Stimulated activated CD4-positive, alpha-beta T cell treated with anti-CD3 and anti-CD28 coated beads, Interleukin-15, amount 100 ng/mL, for 48 hours (primary cell): ENCODE measurements at places on chromosomes 4 and X.
A peak's percentile ranks its signal among the peaks of the same experiment; 100 is the strongest.

- peak; percentile 28 for DNase-seq
Measured at GRCh38 chrX:74382613-74383012, 38.7 kb upstream of the SLC16A2 start.

DNA sequence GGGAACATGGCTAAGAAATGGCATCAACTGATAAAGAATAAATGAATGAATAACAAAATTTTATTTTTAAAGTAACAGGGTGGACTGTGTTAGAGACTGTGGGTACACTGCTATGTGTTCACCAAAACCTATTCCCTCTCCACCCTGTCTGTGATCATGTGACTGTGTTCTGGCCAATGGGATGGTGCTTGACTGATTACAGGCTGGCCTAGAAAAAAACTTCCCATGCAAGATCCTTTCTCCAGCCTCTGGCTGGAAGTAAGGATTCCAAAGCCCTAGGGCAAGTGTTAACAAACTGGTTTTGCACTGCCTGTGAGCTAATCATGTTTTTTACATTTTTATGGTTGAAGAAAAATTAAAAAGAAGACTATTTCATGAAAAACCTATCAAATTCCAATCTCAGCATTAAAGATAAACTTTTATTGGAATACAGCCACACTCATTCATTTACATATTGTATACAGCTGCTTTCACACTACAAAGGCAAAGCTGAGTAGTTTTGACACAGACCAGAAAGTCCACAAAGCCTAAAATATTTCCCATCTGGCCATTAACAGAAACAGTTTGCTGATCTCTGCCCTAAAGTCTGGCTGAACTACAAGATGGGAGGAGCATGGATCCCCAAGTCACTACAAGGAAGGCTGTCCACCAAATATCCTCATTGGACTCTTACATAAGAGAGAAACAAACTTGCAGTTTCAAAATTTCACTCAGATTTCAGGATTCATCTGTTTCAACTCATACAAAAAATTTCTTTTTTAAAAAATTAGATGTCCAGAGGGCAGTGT lies 133.2 kb downstream of the ARHGAP6 start:
- DNase-seq, result no peak

- DNase-seq, result no peak
Measured at GRCh38 chr4:41748074-41748570, 403 bp downstream of the PHOX2B start.

DNA sequence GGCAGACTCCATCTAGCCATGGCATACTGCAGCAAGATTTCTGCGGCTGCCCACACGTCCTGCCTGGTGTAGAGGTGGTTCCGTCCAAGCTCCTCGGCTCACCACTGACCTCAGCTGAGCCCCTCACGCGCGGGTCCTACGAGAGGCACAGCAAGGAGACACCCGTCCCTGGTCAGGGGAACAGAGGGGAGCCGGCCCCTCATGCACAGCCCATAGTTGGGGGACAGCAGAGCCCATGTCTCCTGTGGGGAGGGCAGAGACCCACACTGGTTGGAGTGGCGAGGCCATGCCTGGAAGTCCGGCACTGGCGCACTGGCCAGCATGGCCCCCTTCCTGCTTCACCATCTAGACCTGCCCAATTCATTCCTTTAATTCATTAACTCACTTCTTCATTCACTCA lies 80.8 kb downstream of the HTRA3 start:
- DNase-seq, result no peak

DNA sequence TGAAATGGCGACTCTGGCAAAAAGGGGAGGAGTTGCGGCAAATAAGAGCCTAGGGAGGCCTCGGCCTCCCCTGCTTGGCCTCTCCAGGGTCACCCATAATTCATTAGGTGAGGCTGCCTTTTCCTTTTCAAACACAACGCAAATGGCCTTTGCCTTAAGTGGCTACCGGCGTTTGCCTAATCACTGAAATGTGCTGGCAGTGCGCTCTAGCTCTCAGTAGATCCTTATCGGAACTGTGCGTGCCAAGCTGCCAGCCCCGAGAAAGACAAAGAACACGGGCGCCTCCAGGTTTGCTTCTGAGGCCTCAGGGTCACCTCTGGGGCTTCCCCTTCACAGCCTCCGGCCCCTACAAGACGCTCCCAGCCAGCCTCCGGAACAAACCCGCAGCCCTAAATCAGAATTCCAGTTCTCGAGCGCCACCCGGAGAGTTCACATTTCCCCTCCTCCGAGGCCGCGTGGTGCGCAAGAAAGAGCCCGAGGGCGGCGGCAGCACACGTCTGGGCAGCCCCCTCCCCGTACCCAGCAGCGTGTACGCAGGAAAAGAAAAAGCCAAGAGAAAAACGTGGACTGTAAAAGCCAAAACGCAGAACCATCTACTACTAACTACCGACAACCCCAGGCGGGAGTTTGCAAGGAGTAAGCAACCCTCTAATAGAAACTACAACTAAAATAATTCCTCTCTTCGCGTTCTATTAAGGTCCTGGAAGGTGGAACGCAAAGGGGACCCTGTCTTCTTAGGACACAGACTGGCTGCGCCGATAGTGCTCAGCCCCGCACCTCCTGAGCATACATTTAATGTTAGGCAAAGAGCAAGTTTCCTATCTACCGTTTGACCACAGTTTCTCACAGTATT lies 76.5 kb upstream of the BCOR start:
- peak; percentile 68 for DNase-seq

DNA sequence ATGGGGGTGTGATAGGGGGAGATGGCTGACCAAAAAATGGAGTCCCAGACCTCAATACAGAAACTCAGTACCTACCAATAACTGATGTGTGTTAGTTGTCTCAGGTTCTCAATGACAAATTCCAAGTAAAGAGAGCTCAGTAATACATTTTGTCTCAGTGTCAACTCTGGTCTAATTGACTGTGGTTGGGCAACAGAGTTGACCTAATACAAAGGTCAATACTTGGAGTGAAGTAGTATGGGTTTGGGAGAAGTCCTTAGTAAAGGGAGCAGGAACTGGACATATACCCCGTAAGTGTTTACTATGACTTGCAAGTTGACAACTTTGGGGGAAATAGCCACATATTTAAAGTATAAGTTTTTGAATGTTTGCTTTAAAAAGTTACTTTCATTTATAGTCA lies 20.5 kb upstream of the LCORL start:
- no peak for DNase-seq

DNA sequence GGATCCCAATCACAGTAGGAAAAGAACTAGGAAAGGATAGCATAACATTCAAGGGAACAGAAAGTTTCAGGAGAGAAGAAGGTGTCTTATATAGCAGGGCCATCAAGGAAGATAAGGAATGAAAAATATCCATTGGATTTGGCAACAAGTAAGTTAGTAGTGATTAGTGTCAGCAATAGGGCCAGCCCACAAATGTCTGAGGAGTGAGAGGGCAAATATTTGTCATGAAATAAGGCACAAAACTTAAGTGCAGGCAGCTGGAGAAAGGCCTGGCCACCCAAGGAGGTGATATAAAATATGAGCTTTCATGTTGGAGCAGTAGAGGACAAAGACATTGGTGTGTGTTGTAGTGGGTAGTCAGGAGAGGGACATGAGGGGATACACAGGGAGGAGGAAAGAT lies 132.1 kb downstream of the COL4A6 start:
- DNase-seq, result no peak

DNA sequence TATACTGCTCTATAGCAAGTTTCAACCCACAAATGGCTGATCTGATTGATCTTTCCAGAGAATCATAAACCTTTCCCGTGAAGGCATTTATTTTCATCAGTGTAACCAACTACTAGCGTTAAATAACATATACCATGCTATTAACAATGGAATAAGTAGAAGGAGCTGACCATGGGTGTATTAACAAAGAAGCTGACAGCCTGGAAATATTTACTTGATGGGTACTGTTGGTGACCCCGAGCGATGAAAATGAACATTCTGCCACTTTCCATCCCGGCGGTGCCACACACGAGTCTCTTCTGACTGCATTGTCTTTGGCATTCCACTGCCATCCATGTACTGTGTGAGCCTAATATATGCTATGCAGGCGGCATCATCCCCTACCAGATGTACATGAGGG lies 304.4 kb downstream of the CAMK2D start:
- DNase-seq, result no peak

DNA sequence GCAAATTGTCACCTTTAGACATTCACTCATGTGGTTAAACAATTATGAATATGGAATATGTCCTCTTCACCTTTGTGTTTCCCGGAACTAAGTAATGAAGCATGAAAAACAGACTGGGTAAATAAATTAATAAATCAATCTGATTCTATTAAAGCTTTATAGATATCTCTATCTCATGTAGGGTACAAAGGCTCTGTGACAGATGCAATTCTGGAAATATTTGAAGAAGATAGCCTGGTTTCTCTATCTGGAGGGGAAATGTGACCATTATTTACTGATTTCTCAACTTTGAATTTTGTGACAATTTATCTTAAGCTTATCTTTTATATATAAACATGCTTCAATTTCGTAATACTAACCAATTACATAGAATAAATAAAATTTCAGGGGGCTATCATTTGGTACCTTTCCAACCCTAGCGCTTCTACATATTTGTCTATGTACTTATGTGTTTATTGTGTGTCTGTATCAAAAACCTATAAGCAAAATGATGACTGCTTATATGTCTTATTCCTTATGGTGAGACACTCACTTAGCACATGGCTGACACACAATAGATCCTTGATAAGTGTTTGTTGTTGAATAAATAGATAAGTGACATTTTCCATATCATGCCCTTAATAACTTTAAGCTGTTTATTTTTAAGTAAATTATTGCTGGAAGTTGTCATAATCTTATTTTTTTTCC lies 9.9 kb downstream of the CTSO start:
- DNase-seq, result no peak

GRCh38 chr4:68951806-68952585 lies 392 bp upstream of the UGT2A3 start:
- DNase-seq, result no peak

- no peak for DNase-seq
Measured at GRCh38 chr4:22678940-22679854, 13.5 kb upstream of the GBA3 start.

GRCh38 chrX:77793946-77794345 lies 7.9 kb upstream of the ATRX start:
- no peak for DNase-seq

DNA sequence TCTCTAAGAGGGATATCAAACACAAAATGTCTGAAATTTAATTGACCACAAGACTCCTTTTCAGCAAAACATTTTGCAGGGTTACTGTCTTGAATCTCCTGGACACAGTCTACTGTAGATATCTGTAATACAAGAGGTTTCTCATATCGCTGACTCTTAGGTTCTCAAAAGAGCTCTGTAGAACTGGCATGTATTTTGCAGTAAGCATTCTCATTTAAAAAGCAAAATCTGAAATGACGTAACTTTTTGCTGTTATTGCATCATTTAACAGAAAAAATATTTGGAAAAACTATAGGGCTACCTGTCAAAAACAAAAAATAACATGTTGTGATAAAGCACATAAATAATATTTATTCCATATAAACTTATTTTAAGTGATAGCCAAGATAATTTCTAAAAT lies 114.2 kb downstream of the CDS1 start:
- DNase-seq, result no peak

GRCh38 chr4:8739317-8739716 lies 132.3 kb downstream of the HMX1 start:
- DNase-seq, result no peak

GRCh38 chr4:79833857-79834256 lies 239.2 kb downstream of the ANTXR2 start:
- no peak for DNase-seq

DNA sequence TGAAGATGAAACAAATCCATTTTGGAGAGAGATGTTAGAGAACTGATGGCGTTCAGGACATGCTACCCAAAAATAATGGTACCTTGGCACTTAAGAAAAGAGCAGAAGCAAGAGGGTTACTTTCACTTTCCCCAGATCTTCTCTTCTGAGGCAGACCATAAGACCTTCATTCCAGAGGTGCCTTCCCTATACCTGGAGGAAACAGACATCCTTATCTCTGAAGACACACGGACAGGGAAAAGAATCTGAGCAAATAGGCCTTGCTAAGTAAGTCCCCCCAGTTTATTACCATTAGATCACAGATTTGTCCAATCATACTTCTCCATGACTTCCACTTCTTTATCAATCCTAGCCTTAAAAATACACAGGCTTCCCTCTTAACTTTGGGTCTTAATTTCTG lies 2.0 kb upstream of the FGF2 start:
- DNase-seq, result no peak

DNA sequence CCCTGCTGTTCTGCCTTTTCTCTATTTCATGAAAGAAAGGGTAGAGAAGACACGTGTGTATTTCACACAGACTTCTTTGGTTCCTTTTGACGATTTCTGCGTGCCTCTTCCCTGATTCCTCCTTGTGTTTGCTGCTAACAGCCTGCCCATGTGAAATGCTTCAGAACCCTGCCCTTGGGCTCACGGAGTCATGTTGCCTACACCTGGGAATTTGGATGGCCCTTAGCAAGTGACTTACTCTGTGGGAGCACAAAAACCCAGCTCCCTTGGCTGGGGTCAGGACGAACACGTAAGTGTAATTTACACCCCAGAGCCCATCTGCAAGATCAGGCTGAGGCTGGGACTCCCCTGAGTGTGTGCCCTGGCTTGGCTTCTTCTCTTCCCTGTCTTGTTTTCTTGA lies 220.3 kb upstream of the BCOR start:
- DNase-seq, result no peak

GRCh38 chr4:96145601-96146000 lies 305.7 kb downstream of the PDHA2 start:
- DNase-seq, result no peak

- no peak for DNase-seq
Measured at GRCh38 chr4:120299631-120300030, 233.0 kb upstream of the MAD2L1 start.

GRCh38 chrX:17654116-17654515 lies 83.2 kb upstream of the SCML1 start:
- peak; percentile 35 for DNase-seq

DNA sequence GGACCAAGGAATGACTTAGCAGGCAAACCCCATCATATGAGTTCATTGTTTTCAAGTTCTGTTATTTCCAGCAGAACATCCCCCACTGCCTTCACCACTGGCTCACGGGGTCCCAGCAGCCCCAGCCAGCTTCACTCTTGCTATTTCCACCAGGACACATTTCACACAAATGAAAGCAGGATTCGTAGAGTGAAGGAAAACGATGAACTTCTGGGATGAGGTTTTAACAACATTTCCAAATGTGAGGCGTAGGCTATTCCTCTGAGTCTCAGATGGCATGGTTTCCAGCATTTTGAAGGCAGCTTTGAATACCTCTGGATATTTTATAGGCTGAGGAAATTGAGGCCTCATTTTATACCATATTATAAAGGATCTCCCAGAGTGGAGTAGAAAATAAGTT lies 32.9 kb upstream of the EGFL6 start:
- no peak for DNase-seq

- DNase-seq, result no peak
Measured at GRCh38 chr4:69057620-69058409, 38.5 kb upstream of the UGT2B7 start.

- no peak for DNase-seq
Measured at GRCh38 chr4:36269101-36269500, 12.3 kb upstream of the DTHD1 start.
